ENCODE measurements at places on chromosomes 3 and 15.

DNA sequence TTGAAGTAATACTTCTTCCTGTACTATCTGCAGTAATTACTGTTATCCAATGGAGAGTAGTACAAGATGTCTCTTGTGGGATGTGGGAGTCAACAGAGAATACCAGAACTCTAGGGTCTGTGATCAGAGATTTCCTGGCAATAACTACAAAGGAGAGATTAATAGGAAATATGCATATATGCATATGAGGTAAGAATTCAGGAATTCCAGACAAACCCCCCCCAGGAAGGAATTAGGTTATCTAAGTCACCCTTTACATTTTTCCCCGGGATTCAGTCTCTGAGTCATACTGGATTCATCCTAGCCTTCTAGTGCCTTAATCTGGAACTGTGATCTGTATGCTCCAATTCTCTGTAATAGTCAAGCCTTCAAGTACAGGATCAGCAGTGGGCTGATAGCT, 49.4 kb downstream of the GTF2E1 start:
- no peak for DNase-seq

GRCh38 chr3:99938270-99938911, 120.7 kb downstream of the CMSS1 start:
- DNase-seq = no peak

DNA sequence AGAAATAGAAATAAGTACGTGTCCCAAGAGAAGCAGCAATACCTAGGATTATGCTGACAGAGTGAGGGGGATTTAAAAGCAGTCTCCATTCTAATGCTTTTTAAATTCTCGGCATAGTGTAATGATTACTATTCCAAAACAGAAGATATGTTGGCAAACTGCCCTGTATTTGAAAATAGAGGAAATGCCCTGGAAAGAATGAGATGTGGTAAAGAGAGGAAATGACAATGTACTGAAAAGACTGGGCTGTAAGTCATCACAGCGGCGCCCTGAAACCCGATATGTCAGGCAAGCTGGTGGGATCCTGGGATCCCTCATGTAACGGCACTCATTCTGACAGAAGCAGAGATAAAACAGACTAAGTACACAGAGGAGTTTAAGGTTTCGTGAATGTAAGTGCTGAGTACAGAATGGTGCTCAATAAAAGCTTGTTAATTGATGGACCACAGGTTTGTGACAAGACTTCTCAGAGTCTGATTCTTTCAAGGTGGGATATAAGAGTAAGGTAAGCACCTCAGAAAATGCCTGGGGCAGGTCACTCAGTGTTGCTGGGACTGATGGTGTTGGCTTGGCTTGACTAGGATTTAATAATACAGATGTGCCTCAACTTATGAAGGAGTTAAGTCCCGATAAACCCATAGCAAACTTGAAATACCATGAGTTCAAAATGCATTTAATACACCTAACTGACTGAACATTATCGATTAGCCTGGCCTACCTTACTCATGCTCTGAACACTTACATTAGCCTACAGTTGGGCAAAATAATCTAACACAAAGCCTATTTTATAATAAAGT, 91.4 kb downstream of the NFKBIZ start:
- no peak for DNase-seq

- DNase-seq = no peak
Measured at GRCh38 chr15:94400526-94401298, 169.4 kb downstream of the MCTP2 start.

DNA sequence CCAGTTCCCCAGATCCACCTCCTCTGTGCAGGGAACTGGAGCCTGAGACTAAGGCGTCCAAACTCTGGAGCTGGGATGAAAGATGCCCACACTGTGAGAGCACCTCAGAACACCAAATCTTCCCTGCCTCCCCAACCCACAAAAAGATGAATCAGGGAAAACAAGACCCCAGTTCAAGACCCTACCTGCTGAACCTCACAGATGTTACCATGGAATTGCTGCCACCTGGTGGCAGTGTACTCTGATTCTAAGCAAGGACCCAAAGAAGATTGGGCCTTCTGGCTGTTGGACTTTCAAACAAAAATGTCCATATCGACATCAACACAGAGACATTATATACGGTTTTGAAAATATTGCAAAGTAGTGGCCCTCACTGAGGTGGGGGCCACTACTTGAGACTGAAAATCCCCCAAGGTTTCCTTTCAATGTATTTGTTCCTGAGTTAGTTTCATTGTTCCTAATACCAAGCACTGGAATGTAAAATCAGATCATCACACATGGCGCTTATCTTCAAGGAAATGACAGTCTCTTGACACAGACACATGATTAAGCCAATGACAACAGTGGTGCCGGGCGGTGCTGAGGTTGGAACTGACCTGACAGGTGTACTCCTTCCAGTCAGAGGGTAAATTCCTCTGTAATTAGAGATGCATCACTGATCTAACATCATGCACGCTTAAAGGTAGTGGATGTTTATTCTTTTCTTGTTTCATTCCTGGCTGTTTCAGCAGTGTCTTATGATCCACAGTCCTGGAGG, 67.6 kb downstream of the SLC6A11 start:
- DNase-seq = no peak

DNA sequence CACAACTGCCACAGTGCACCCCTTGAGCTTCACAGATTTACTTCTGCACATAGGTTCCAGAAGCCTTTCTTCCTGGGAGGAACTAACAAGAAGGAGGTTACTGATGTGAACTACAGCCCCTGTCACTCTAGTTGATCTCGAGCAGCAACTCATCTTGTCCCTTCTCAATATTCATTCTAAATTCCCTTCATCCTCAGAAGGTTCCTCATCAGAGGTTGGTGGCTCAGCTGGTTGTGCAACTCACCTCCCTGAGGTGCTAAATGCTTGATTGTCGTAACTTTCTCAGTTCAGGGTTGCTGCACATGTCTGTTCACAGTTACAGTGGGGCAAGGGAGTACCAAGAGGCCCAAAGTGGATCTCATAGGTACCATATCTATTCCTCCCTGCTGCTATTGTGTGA, 5.7 kb upstream of the A4GNT start:
- no peak for DNase-seq

GRCh38 chr3:197186887-197187588, 111.4 kb downstream of the DLG1 start:
- peak; percentile 78 for DNase-seq

DNA sequence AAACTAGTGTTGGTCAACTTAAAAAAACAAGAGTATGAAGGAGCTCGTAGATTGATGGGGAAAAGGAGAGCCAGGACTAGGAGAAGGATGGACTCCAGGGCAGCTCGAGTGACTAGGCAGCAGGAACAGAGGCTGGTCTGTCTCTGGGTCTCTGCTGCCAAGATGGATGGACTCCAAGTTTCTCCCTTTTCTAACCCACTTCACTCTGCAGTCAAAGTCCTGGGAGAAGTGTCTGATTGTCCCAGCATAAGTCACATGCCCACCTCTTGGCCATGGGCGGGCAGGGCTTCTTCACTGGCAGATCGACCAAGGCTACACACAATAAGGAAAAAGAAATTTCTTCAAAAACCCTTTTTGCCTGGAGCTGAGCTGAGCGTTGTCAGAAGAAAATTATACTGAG, 9.2 kb upstream of the EPB42 start:
- no peak for DNase-seq

Data from NCI-H446 (cell line).